NCI-H1092 treated with DMSO at 0.1 percent for 48 hours (cell line): ENCODE measurements at places on chromosomes 4 and X.

DNA sequence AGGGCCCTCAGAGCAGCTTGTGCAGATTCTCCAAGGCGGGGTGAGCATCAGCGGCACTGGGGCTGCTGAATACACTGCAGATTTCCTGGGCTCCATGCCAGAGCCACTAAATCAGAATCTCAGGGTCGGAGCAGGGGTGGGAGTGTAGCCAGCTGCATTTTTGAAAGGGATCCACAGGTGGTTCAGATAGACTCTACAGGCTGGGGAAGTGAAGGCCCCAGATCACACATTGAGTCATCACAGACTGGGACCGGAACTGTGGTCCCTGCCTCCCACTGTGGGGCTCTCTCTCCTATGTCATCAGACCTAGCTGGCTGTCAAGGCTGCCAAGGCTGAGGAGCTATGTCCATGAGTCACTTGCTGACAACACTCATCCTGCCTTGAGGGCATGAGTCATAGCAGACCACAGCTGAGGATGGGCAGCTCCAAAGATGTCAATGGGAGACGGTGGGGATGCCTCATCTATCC is 162.3 kb upstream of the MAMLD1 start:
- DNase-seq, result peak; percentile 85

GRCh38 chr4:52957835-52958631 is 95.9 kb downstream of the RASL11B start:
- DNase-seq, result no peak

- no peak for DNase-seq
Measured at GRCh38 chr4:154574311-154574710, 11.5 kb downstream of the FGB start.

GRCh38 chr4:32986236-32986635 is 2266.1 kb downstream of the PCDH7 start:
- no peak for DNase-seq

- no peak for DNase-seq
Measured at GRCh38 chrX:8591501-8591900, 126.9 kb downstream of the VCX3B start.

- DNase-seq, result no peak
Measured at GRCh38 chrX:120000490-120001246, 57.1 kb upstream of the NKAP start.

DNA sequence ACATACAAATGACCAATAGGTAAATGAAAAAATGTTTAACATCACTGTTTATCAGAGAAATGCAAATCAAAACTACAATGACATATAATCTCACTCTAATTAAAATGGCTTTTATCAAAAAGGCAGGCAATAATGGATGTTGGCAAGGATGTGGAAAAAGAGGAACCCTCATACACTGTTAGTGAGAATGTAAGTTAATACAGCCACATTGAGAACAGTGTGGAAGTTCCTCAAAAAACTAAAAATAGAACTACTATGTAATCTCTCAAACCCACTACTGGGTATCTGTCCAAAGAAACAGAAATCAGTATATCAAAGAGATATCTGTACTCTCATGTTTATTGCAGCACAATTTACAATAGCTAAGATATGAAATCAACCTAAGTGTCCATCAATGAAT is 165.9 kb upstream of the HHIP start:
- DNase-seq, result no peak
